ENCODE measurements at places on chromosomes 16 and 17.

DNA sequence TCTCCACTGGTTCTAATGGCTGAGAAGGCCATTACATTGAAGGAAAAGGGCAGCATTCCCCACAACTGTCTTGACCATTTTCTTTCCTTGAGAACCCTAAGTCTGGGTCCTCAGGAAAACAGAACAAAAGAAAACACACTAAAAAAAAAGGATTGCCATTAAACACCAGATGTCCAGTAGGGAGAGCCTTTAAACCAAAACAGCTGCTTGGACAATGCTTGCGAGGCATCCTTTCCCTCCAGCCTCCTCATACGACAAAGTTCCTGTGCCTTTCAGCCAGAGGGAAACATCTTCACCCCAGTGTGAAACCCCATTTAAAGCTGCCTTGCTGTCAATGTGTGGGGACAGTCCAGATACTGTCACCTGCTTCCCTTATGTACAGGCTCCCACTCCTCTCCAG, 74.3 kb downstream of the MMD start:
- DNase-seq, result no peak

DNA sequence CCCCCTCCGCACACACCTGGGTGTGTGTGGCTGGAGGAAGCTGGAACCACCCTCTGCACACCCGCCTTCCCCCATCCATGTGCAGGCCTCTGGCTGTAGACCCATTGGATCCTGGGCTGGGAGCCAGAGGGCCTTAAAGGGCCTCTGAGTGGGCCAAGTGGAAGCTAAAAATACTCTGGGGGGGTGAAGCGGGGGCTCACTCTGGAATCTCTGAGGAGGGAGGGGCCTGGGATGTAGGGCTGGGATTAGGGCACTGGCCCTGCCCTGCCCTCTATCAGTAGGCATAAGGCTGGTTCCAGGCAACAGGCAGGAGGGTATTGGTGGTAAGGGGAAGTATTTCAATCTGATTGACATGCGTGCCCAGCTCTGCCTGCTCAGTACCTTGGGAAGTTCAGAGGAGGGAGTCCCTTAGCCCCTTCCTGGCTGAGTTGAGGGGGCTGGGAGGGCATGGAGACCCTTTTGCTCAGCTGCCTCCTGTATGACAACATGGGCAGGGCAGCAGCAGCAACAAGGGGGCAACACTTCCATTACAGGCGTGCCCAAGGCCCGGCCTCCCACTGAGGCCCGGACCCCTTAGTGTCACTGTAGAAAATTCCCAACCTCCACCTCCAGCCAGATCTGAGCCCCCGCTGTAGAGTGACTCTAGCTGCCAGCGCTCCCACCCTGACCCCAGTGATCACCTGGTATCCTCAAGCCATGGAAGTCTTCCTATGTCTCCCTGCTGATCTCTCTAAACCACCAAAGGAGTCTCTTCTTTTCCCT, 5.2 kb downstream of the ITGA3 start:
- peak; percentile 34 for DNase-seq

- no peak for DNase-seq
These were observed 959.1 kb downstream of the CDH11 start for GRCh38 chr16:64162613-64163375.

- DNase-seq, result no peak
These were observed 306.3 kb downstream of the SEC14L1 start for GRCh38 chr17:77446940-77447634.

DNA sequence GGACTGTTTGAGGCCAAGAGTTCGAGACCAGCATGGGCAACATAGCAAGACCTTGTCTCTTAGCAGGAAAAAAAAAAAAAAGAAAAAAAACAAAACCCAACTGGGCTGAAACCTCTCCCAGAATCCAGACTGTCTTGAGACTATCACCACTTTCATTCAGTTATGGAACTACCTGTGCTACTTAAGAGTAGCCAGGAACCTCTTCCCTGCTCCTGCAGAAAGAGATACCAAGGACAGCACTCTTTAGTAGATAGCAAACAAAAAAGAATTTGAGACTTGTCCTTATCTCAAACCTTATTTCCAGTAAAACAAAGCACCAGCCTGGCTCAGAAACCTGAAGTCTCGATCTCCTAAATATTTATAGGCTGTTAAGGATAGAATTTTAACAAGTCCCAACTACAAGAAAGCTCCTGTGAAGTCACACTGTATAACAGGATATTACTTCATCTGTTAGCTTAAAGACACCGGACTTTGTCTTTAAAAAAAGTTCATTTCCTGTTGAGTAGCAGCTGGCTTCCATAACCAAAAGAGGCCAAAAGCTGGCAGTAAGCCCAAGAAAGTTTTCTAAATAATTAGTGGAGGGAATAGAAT, 5.1 kb downstream of the CDR2 start:
- DNase-seq, result no peak

DNA sequence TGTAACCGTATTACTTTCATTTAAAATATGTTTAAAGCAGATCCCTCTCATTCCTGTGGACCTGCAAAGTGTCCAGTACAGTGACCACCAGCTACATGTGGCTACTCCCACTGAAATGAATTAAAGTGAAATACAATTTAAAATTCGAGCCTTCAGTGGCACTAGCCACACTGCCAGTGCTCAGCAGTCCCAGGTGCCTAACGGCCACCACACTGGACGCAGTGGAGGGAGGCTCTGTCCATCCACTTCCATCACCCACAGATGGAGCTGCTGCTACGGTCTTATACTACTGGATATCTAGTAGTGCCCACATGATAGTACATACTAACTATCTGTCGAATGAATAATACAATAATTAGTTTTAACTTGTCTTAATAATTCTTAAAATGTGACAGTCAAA, 2.3 kb upstream of the CBX2 start:
- no peak for DNase-seq

- DNase-seq, result no peak
These were observed 4.3 kb upstream of the C16orf95 start for GRCh38 chr16:87321336-87322107.

GRCh38 chr16:31092330-31092729, 2.3 kb downstream of the VKORC1 start:
- DNase-seq, result no peak

DNA sequence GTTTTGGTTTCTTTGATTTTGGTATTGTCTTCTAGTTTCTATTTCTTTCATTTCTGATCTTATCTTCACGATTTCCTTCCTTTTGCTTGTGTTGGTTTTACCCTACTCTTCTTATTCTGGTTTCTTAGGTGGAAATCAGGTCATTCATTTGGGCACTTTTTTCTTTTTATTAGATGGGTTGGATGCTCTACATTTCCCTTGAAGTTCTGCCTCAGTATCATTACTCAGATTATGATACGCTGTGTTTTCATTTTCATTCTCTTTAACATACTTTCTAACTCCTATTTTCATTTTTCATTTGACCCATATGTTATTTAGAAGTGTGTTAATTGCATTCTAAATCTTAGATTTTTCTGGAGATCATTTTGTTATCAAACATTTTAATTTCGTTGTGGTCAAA, 108.6 kb downstream of the IRF8 start:
- no peak for DNase-seq

DNA sequence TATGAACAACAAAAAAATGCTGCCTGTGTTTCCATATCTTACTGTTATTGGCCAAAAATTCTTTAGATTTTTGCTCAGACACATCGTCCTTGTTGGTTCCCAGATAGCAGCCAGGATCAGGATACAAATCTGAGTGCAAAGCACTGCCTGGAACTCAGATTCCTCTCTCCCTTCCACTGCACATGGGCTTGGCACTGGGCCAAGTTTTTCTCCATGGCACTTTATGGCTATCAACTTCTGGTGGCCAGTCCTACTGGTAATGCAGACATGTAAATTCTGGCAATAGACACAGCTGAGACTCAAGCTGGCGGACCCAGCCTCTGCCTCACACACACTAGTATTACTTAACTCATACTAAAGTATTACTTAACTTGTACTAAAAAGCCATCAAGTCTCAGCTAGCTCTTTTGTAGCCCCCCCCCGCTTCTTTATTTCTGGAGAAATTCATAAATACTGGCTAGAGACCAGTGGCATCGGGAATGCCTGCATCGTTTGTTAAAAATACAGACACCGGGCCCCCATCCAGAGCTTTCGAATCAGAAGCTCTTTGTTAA, 181.2 kb upstream of the COX10 start:
- DNase-seq, result no peak

DNA sequence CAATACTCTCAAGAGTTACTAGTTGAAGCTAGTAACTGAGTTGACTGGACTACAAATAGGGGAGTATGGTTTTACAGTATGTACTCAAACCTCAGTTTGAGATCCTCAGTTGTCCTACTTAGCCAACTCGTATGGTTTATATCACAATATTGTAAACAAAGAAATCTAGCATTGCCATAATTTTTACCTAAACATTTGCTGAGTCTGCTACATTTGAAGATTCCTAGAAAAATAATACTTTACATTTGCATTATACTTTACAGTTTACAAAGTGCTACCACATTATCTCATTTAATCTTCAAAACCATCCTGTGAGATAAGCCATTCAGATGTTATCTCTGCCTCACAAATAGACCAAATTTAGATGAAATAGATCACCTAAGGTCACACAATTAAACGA, 16.3 kb downstream of the CBX1 start:
- no peak for DNase-seq

DNA sequence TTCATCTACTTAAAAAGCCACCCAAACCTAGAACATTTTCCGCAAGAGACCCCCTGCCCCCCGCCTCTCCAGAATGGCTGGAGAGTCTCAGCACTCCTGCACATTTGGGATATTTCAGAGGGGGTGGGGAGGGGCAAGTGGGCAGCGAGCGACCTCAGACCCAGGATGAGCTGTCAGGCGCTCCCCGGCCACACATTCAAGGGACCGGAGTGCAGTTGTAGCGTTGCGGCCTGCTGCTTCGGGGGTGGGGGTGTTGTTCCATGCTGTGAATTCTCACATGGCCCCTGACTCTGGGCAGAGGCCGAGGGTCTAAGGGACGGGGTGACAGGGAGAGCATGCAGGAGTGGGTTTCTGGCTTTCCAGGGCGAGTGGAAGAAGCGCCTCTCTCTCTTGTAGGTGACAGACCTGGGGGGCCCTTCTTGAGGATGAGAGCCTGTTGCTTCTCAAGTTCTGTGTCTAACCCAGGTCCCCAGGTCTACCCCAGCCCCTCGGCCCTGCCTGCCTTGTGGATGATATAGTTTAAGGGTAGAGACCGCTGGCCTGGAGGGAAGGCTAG, 231.2 kb downstream of the SEC14L1 start:
- DNase-seq, result no peak

DNA sequence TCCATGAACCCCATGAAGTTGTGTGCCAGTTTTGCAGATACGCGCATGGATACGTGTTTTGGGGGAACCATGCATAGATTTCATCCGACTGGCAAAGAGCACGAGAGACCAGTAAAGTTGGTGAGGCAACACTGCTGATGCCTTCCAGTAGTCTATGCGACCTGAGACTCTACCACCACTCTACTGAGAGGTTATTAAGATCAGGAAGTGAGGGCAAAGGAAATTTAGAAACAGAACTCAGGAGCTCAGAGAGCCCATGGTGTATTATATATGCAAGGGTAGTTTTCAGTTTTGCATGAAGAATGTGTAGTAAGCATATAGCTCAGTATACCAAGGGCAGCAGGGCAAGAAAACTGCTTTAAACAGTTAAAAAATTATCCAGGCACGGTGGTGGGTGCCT, 4.2 kb downstream of the SLX4 start:
- no peak for DNase-seq

DNA sequence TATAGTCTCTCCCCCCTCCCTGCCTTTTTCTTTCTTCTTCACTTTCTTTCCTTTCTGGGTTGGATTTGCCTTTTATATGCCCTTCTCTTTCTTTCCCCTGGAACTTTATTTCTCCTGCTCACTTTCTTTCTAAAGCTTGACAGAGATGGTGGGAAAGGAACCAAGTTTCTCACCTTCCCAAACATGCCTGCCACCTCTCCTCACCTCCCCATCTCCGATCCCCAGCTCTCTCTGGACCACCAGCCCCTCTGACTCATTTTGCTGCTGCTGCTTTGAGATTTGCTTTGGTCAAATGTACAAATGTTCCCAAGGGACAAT, 6.7 kb upstream of the LHX1 start:
- DNase-seq, result no peak

DNA sequence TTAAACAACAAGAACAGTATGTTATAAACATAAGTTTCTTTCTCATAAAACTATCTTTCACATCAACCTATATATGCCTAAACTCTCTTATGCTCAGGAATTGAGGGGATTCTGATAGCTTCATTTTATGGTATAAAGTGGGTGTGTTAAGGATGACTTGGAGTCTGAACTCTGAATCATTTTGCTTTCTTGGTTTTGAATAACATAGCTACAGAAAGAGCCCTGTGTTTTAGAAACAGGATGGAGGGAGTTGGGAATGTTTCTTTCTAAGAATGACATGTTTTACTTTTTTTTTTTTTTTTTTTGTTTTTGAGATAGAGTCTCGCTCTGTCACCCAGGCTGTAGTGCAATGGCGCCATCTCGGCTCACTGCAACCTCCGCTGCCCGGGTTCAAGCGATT, 50.1 kb downstream of the RHOT1 start:
- no peak for DNase-seq

- no peak for DNase-seq
These were observed 49.4 kb downstream of the MEAK7 start for GRCh38 chr16:84455031-84455430.

DNA sequence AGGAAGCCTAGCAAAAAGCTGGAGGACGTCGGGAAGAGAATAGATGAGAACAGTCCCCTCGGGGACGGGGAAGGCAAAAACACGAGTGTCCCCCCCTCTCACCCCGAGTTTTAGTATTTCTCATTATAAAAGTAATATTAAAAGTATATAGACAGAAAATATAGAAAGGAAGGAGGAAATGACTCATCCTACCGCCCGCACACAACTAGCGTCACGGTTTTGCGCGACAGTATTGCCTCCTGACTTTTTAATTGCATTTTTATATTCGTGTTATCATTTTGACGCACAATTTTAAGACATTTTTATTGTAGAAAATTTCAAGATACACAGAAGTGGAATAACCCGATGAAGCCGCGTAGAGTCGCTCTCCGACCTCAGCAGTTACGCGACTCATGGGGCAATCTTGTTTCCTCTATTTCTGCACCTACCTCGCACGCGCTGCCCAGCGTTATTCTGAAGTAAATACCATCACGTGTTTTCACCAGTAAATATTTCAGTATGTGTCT, 652 bp upstream of the SLC25A19 start:
- no peak for DNase-seq

- DNase-seq, result no peak
These were observed 22.4 kb upstream of the DYNLRB2 start for GRCh38 chr16:80518436-80518835.

- DNase-seq, result no peak
These were observed 2.3 kb downstream of the C17orf58 start for GRCh38 chr17:67993998-67994361.

- DNase-seq, result peak; percentile 39
These were observed 63.3 kb upstream of the HSBP1 start for GRCh38 chr16:83744441-83744981.

Data from T1000 (cell line).